ENCODE measurements at places on chromosomes 7 and 10.

- DNase-seq, result no peak
Measured at GRCh38 chr10:86658261-86658741, 4.0 kb downstream of the OPN4 start.

GRCh38 chr10:13637303-13637856 lies 50.6 kb downstream of the PRPF18 start:
- DNase-seq, result no peak

DNA sequence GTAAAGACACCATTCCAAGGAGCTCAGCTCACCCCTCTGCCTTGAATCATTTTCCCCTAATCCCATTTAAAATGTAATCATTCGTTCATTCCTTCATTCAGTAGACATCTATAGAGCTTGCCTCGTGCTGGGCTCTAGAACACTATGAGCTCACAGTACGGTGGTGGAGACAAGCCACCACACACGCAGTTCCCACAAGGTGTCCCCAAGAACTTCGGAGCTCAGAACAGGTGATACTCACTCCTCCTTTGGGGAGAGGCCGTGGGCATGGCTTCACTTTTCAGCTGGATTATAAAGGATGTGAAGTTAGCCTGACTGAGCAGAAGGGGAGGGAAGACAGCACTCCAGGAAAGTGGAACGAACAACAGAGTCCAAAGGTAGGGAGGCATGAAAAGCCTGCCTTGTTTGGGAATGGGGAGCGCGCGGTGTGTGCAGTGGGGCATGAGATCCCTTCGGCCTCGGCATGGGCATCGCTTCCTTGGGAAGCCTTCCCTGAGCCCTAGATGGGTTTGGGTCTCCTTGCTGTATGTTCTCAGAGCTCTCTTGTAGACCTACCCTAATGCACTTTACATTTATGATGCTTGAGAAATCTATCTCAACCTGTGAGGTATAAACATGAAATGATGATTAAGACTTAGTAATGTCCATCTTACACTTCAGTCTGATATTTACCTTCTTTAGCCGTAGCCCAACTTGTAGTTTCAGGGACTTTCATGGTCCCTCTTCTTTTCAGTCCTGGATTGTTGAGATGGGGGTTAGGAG lies 809 bp upstream of the OGA start:
- no peak for DNase-seq

DNA sequence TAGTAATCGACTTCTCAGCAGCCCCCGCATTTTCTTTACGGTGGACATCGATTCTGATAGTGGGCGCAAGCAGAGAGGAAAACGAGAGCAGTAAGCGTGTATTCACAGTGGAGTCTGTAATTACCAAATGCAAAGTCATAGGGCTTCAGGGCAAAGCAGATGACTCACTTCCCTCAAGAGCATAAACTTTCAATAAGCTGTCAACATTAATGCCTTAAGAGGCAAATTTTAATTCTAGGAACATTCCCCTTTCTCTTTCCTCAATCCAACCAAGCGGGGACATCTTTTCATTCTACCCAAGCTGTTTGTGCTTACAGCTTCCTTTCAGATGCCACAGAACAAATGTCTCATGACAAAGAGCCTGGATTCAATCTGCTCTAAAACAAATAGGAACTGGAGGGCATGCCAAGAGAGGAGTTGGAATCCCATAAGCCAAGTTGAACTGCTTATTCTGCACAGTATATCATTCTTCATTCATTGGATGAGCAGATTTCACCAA lies 48.6 kb downstream of the MALSU1 start:
- DNase-seq, result no peak

GRCh38 chr10:61981460-61981859 lies 80.0 kb downstream of the ARID5B start:
- DNase-seq, result no peak

Data from stimulated activated CD4-positive, alpha-beta T cell treated with anti-CD3 and anti-CD28 coated beads, Interleukin-1b, Interleukin-23, amount 100 ng/mL, for 24 hours (primary cell).